Hematopoietic multipotent progenitor cell treated with erythropoietin and hydrocortisone succinate and interleukin-3 and kit ligand, for 6 days (in vitro differentiated cells): ENCODE measurements at places on chromosomes 5 and 9.

DNA sequence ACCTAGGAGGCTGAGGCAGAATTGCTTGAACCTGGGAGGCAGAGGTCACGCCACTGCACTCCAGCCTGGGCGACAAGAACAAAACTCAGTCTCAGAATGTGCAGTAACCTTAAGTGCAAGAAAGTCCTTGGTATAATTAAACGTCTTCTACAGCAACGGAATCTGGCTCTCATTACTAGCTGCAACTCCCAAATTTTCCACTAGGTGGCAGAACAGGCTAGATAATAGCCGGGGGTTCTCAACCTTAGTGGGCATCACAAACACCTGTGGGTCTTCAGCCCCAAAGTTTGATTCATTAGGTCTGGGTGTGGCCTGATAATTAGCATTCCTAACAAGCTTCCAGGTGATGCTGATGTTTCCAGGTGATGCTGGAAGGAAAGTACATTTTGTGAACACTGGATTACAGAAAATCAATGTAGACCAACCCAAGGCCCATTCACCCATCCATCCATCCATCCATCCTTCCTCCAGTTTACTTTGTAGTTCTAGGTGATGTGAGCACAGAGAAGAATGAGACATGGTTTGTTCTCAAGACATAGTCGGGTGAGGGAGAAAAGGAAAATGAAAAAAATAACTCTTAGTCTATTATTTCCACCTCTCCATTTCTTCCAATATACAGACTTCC is 37.3 kb downstream of the FBXW2 start:
- DNase-seq, result peak; percentile 85

DNA sequence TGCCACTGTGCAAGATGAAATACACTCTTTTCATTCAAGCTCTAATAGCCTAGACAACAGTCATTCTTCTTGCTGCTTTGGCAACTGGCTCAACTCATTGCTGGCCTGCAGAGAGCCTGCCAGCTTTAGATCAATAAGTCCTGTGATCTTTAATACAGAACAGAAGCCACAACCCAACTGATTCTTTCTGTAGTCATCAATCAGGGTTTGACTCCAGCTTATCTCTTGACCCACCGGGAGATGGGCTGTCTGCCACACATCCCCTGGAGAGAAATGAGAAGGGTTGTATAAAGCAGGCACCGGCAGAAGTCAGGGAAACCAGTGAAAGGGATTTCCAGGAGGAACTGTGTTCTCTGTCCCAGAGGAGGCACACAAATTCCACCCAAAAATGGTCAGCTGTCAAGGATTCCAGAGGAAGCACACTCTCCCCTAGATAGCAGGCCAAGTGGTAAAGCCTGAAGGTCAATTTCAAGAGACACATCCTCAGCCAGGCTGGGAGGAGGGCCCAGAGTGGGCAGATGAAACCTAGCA is 24.5 kb downstream of the LHFPL2 start:
- DNase-seq, result no peak

DNA sequence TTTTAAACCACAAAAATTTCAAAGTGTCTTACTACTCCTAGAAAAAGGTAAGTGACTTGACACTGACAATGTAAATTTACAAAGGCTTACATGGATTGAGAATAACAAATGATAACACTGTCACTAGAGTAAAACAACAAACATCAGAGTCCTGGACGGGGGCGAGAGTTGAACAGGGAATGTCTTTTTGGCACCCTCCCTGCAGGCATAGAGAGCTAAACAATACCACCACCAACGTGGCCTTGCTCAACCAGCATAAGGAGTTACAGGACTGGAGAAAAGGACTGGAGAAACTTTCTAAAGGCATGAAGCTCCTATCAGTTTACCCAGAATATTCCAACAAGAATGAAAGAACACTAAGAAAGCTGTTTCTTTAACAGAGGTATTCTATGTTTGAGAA is 55.3 kb downstream of the PTBP3 start:
- no peak for DNase-seq

- DNase-seq, result no peak
Measured at GRCh38 chr9:95809686-95810085, 65.8 kb upstream of the ERCC6L2 start.

GRCh38 chr5:178509491-178510057 is 80.6 kb downstream of the COL23A1 start:
- no peak for DNase-seq

DNA sequence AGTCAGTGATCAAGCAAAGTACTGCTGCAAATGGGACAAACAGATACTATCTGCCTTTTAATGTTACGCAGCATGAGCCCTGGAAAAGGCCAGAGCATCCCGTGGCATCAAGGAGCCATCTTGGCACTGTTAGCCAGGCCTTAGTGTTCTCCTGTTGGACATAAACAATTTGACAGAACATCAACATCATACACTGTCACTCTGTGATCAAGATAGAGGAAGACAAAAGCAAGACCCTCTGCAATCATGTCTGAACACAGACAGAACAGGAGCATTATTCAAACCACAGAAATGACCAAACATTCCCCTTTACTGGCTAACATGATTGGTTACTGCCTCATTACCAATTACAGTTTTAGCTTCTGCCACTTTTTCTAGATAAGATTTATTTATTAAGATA is 21.2 kb upstream of the ROPN1L start:
- peak; percentile 11 for DNase-seq

DNA sequence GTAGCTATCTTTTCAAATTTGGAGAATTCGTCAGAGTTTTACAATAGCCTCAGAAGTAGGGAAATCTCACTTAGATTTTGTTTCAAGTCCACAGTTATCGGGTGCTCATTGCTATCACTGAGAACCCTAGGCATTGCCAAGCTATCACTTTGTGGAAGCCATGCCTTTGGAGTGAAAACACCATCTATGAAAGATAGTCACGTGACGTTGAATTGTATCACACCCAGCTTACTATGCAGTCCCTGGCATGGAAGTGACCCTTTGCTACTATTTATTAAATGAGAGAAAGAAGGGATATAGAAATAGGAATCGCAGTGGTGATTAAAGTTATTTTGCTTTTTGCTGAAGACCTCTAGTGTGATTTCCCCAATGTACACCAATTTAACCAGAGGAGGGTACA is 97.2 kb downstream of the AOPEP start:
- DNase-seq, result no peak

- DNase-seq, result peak; percentile 95
Measured at GRCh38 chr5:399296-400281, 43.4 kb upstream of the EXOC3 start.

DNA sequence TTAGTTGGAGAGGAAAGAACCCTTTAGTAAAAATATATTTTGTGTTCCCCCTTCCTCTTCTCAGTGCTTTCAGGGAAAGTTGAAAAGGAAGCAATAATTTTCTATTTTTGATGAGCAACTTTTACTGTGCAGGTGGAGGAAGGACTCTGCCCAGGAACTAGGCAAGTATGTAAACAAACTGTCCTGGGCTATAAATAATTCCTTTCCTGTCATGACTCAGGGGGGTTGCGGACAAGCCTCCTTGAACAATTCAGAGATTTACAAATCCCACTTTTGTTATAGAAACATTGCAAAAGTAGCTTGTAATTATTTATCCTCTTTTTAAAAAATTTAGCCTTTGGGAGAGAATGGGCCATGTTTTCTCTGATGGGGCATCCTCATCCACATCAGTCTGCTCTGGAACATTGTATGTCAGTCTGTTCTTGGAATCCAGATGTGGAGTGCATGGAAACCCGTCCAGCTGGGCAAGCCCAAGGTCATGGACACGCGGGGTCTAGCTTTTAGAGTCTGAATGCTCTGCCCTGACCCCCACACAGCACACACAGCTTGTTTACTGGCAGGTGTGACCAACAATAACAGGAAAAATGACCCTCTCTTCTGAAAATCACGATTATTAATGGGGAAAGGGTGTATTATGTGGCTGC is 127.6 kb downstream of the GADD45G start:
- DNase-seq, result no peak

DNA sequence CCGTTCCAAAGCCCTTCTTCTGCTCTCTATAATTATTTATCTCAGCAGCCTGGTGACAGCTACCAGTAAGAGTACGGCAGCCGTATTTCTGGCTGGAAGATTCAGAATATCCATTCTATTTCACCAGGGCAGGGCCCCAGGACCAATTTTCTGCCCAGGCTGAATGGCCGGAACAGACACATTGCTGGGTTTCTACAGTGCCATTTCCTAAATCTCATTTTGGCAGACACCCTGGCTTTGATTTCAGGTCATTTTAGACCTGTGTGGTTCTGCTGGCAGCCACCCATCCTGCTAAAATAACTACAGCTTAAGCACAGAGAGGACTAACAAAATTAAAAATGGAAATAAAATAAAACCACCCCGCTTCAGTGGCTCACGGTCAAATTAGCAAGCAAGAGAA is 95.0 kb downstream of the CRB2 start:
- DNase-seq, result no peak

DNA sequence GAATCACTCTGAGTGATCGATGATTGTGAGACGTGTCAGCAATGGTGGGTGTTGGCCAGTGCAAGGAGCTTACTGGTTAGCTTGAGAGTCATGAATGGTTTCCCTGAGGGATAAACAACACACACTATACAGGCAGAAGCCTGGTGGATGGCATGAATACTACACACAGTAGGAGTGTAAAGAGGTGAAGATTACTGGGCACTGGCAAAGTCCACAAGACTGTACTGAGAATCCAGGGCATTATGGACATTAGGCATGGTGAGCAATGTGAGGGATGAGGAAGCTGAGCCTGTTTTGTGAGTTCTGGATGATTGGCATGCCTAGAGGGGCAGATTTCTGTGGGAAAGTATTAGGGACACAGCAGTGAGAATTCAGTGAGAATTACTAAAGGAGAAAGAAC is 71.3 kb downstream of the KDM4C start:
- DNase-seq, result peak; percentile 30

DNA sequence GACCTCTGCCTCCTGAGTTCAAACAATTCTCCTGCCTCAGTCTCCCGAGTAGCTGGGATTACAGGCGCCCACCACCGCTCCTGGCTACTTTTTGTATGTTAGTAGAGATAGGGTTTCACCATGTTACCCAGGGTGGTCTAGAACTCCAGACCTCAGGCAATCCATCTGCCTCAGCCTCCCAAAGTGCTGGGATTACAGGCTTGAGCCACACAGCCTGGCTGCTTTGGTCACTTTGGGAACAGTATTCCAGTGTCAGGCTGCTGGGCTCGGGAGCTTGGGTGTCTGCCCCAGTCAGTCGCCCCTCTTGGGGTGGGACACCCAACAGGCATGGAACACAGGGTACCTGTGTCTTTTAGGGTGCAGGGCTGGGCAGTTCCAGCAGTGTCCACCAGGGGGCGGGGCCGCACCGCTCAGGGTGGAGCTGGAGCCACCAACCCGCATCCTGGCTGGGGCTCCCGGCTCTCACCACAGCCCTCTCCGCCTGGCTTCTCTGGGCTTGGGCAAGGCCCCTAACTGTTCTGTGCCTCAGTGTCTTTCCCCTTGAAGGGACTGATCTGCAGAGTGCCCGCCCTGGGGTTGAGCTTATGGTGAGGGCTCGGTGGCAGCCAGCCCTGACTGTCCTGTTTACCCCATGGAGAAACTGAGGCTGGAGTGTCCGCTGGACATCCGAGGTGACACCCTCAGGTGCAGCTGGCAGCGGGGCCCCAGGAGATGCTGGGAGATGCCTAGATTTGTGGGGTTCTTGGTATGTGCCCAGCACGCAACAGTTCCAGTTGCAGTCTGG is 6.4 kb upstream of the RNU6ATAC start:
- no peak for DNase-seq

DNA sequence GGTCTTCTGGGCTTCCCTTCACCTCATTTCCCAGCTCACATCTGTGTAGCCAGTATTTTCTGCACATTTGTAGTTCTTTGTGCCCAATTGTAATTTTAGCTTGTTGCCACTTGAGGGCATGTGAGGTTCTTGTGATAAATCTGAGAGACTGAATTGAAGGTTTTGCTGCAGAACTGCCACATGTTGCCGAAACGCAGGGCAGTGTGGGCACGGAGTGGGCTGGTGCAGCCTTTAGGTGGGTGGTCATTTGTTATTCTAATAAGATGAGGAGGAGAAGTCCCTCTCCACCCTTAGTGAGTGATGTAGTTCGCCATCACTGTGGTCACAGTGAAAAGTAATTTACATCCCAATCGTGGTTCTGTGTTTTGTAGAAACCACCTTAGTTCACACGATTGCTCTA is 21.2 kb downstream of the OTULIN start:
- peak; percentile 78 for DNase-seq

- peak; percentile 35 for DNase-seq
Measured at GRCh38 chr9:114271556-114272510, 51.1 kb upstream of the ORM1 start.

DNA sequence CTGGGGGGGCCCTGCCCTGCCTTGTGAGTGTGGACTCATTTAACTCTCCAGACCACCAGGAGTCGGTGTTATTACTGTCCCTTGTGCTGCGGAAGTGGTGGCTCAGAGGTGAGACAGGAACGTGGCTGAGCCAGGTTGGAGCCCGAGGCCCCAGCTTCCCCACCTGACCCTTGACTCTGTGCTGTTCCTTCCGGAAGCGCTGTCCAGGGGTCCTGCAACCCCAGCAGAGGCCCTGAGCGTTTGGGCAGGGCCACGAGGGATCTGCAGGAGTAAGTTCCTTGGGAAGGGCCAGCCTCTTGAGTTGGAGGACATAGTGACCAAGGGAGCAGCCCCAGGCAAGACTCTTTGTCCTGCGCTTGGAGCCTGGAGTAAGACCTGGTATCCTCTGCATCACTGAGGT is 99.6 kb downstream of the RXRA start:
- DNase-seq, result no peak

GRCh38 chr9:15967068-15967467 is 414.2 kb downstream of the CCDC171 start:
- no peak for DNase-seq

DNA sequence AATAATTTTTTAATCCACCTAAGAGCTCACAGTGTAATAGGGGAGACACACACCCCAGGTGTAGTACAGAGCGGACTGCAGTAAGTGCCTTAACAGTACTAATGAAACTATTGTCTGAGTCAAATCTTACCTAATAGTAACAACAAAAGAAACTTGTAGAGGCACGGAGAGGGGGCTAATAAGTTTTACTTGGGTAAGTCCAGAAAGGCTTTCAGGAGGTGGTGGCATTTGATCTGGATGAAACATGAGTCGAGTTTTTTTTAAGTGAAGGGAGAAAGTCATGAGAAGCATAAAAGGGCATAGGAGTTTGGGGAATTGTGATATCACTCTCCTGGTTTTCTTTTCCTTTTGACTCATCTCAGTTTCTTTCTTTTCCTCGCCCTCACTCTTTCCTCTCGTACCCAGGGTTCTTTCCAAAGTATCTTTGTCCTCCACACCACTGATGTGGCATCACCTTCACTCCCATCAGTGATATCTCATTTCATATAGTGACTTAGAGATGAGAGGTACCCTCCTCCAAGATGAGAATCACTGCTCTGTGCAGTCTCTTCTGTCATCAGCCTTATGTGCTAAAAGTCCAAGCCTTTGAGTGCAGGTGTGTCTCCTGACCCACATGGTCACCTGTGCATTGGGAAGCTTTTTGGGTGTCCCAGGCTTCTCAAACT is 2.0 kb downstream of the CTNNA1 start:
- DNase-seq, result no peak
